Heart right ventricle (tissue), 16 donors: ENCODE measurements at places on chromosomes 3 and 15. TPM values are rescaled to one million over a fixed set of nuclear protein-coding genes. Genes with fewer than 3 reads are reported as not detected.

GRCh38 chr3:193827871-193828270 is 234.9 kb downstream of the OPA1 start:
- no peak for DNase-seq

DNA sequence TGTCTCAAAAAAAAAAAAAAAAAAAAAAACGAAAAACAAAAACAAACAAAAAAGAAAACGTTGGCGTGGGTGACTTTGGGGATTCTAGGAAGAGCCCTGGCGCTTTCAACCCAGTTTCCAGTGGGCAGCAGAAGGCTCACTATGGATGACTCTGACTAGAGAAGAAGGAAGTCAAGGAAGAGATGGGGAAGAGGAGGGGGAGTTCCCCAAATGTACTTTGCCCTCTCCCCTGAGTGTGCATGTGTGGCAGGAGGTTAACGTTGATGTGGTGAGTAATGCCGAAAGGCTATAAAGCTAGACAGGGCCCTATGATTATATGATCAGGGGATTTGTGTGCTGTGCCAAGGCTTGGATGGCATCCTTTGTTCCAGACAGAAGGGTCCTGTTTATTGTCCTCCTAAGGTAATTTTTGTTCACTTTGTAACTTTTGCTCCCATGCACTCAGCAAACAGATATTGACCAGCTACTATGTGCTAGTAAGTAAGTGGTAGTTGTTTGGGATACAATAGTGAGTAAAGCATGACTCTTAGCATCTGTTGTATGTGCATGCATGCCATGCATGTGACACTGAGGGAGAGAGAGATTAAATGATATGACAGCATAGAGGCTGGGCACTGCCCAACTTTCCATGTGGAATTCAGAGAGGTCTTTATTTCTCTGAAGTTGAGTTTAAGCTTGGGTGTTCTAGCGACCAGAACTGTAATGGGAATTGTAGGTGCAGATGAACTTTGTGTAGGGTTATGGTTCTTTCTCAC is 750 bp upstream of the HHLA2 start:
- no peak for DNase-seq

DNA sequence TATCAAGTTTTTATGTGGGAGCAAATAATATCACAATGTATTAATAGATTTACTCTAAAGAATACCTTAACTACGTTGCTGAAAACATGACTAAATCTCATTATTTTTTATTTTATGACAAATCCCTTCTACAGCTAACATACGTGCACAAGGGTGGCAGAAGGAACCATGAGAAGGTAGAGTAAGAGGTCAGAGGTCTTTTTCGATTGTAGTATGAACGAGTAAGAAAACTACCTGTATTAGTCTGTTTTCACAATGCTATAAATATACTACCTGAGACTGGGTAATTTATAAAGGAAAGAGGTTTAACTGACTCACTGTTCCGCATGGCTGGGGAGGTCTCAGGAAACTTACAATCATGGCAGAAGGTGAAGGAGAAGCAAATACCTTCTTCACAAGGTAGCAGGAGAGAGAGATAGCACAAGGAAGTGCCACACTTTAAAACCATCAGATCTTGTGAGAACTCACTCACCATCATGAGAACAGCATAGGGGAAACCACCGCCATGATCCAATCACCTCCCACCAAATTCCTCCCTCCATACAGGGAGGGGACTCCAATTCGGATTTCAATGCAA is 95.3 kb downstream of the SUCLG2 start:
- DNase-seq: no peak

- no peak for DNase-seq
Observed at GRCh38 chr3:70742081-70742480, 429.6 kb upstream of the MDFIC2 start.

The SLC22A13 gene
- not detected for total RNA-seq

The LINGO1 gene
- 0.85 TPM for total RNA-seq

The LTK gene
- total RNA-seq: 0.59 TPM

The PPIB gene
- total RNA-seq: 87.9 TPM

The STAG1 gene
- total RNA-seq: 19.1 TPM
